ENCODE measurements at places on chromosomes 16 and 17.

GRCh38 chr17:82240506-82241182 is 11.8 kb downstream of the SLC16A3 start:
- no peak for DNase-seq

GRCh38 chr17:10162096-10162495 is 36.3 kb downstream of the GAS7 start:
- no peak for DNase-seq

GRCh38 chr17:40730970-40731369 is 24.2 kb downstream of the KRT25 start:
- no peak for DNase-seq

GRCh38 chr16:31206776-31207175 is 4.2 kb upstream of the PYCARD start:
- DNase-seq, result no peak

- DNase-seq, result no peak
Observed at GRCh38 chr17:29388937-29389336, 1.2 kb upstream of the TAOK1 start.

DNA sequence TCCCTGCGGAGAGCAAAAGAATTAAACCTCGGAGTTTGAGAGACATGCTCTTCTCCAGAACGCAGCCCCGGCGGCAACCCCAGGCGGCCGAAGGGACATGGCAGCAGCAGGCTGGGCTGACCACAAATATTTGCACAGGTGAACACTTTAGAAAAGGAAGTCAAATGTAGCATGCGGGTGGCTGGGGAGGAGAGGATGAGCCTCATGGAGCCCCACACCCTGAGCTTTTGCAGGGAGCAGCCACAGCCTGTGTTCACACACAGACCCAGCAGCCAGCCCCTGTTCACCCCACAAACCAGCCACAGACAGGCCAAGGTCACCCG is 17.8 kb downstream of the HS3ST6 start:
- no peak for DNase-seq
